AG10803 (cell line): ENCODE measurements at places on chromosomes 13 and 19.

DNA sequence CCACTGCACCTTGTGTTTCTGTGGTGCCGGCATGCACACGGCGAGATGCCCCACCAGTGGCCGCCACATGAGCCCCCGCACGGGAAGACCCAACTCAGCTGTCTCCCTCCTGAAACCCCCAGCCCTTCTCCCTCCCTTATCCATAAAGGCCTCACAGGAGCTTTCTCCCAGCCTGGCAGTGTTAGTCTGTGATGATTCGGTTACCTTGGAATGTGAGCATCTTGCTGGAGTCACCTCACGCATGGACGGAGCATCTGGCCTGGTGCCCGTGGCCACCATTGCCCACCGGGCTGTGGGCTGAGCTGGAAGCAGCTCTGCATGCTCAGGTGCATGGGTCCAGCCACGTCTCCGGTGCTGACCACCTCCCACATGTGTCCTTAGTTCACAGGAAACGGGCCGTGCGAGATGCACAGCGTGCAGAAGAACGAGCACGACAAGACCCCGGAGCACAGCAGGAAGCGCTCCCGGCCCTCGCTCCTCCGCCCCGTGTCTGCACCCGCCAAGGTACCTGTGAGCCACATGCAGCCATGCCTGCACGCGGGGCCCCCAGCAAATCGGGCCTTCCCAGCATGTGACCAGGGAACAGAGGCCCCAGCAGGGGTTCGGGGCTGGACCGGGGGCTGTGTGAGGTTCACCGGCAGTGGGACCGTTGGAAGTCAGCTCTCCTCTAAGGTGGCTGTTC, 22.0 kb downstream of the SIN3B start:
- peak; percentile 12 for DNase-seq

GRCh38 chr19:31676271-31677004, 327.2 kb upstream of the TSHZ3 start:
- DNase-seq, result no peak

GRCh38 chr19:45798995-45799517, 6.4 kb upstream of the DMWD start:
- peak; percentile 90 for DNase-seq

DNA sequence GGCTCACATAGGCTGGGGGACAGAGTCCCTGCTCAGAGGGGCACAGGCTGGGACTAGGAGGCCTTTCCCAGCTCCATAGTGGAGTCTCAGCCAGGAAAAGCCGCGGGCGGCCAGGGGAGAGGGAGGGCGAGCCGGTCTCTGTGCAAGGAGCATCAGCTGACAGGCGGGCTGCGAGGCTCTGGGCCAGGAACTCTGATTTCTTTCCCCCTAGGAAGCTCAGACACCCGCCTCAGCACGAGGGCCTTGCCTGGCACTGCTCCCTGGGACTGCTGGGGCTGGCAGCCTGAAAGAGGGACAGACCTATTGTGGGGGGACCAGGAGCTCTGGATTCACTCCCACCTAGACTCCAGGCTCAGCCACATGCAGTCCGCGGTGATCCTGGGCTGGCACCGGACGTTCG, 2.2 kb upstream of the PLK5 start:
- no peak for DNase-seq

DNA sequence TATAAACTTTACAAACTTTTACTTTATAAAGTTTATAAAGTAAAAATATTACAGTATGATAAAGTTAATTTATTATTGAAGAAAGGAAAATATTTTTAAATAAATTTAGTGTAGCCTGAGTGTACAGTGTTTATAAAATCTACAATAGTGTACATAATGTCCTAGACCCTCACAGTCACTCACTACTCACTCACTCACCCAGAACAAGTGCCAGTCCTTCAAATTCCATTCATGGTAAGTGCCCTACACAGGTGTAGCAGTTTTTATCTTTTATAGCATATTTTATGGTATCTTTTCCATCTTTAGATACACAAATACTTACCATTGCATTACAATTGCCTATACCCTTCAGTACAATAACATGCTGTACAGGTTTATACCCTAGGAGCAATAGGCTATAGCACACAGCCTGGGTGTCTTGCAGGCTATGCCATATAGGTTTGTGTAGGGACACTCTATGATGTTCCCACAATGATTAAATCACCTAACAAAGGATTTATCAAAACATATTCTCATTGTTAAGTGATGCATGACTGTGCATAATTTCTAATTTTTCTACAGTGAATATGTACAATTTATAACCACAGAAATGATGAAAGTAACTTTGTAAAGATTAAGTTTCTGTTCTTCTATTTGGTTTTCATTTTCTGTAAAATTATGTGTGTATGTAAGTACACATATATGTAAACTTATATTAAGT, 98.0 kb downstream of the SPRY2 start:
- DNase-seq, result no peak

- DNase-seq, result no peak
These were observed 17.5 kb downstream of the ATP7B start for GRCh38 chr13:51993713-51994112.

- peak; percentile 10 for DNase-seq
These were observed 17.9 kb downstream of the SLC25A42 start for GRCh38 chr19:19081642-19082151.

DNA sequence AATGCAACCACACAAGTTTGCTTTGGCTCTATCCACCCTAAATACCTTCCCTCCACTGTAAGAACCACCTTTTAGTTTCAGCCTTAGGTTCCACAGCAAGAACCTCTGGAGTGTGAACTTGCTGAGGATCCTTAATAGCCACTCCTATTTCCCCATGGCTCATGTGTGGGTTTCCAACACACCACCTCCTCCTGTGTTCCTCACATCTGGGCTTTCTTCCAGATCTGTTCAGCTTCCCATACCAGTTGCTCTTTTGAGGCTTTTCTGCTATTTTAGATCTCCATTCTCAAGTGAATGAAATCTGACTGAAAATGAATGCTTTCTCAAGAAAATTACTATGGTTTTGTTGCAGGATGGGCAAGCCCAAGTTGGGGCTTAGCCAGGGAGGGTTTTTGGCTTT, 104.8 kb upstream of the MIR17HG start:
- no peak for DNase-seq

GRCh38 chr13:79398915-79399314, 7.1 kb downstream of the RBM26 start:
- no peak for DNase-seq

DNA sequence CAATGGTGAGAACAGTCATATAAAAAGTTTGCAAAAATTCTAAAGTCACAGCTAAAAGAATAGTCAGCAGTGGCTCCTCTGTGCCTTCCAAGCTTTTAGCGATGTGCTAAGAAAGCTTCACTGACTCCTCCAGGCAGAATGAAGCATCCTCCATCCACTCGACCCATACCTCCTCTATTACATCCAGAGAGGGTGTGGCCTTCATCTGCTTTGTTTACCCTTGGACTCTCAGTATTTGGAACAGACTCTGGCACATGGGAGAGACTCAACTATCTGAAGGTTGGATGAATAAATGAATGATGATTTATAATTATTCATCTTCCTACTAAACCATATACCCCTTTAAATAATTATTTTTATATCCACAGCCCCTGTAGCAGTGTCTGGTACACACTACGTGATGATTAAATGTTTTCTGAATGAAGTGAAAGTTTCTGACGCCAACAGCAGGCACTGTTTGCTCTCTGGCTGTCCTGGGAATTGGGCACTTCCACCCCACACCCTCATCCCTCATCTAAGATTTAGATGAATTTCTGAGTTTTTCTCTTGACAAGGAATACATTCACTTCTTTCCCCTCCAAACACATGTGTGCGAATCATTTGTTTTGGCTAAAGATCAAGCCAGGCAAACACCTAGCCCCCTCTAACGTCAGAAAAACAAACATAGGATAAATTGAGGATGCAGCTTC, 93.9 kb downstream of the NUFIP1 start:
- no peak for DNase-seq

DNA sequence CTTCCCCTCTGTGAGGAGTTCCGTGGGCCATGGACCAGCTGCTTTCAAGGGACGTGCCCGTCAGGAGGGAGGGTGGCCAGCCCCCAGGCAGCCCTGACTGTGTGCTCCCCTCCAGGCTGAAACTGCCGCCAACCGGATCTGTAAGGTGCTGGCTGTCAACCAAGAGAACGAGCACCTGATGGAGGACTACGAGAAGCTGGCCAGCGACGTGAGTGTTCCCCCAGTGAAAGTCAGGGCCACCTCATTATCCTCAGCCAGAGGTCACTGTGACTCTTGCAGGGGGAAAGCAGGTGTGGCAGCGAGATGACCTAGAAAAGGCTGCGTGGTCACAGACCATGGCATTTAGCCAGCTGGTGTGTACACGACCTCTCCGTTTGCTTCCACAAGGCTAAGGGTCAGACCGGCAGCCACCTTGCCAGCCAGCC, 29.9 kb downstream of the CAPN12 start:
- DNase-seq, result no peak

- no peak for DNase-seq
These were observed 14.5 kb downstream of the SHISA2 start for GRCh38 chr13:26037302-26037701.

GRCh38 chr19:32459204-32459865, 53.8 kb downstream of the DPY19L3 start:
- DNase-seq, result no peak

DNA sequence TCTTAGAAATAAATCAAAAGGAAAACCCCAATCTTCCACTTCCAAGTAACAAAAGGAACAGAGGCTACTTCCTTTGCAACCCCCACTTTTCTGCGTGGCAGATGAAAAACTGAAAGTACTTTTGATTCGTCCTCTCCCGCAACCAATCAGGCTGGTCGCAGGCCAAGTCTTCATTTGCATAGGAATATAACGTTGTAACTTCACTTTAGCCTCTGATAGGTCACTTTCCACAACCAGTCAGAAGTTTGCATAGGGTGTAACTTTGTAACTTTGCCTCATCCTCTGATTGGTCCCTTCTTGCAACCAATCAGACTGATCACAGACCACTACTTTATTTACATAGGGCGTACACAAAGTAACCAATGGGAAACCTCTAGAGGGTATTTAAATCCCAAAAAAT, 37.2 kb downstream of the TGDS start:
- DNase-seq, result no peak

DNA sequence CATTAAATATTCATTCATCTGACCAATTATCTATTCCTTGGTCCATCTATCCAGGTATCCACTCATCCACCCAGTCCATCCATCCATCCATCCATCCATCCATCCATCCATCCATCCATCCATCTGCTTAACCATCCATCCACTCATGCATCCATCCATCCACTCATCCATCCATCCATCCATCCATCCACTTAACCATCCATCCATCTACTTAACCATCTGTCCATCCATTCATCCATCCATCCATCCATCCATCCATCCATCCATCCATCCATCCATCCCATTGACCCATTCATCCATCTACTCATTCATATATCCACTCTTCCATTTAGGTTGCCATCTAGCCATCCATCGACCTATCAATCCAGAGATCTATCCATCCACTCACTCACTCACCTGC, 11.4 kb downstream of the MYBPC2 start:
- no peak for DNase-seq

DNA sequence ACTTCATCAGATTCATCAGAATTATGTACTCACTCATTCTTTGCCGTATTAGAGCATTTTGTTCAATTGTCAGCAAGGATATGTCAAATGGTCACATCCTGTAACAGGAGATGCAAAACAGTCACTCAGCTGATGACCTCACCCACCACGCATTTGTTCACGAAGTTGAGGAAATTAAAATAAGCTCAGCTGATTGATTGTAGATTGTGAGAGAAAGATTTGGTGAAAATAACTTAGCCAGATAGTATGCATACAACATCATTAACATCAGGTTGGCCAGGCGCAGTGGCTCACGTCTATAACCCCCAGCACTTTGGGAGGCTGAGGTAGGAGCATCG, 22.6 kb upstream of the CDC16 start:
- DNase-seq, result no peak

DNA sequence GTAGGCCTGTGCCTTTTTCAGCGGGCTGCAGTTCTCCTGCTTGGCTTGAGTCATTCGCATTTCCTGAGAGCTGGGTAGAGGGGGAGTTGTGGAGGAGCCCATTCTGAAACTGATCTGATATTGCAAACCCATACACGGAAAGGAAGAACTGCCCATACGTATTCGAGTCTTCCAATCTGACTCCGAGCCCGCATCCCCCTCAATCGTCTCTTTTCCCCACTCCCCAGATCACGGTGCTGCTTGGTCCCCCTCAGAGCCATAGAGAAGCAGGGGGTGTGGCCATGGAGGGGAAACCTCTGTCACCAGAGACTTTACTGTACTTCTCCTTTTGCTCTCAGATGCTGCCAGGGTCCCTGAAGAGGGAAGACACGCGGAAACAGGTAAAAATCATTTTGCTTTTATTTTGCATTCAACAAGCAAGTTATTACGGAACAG, at the start of gene CD22:
Gene CD22, plus strand, starts transcription at position 337 of the 435 bp plus-strand sequence. CDS start 2,854 bp downstream, outside the sequence.
- DNase-seq, result no peak

- peak; percentile 53 for DNase-seq
These were observed 2.1 kb upstream of the KLHL26 start for GRCh38 chr19:18634612-18635297.

DNA sequence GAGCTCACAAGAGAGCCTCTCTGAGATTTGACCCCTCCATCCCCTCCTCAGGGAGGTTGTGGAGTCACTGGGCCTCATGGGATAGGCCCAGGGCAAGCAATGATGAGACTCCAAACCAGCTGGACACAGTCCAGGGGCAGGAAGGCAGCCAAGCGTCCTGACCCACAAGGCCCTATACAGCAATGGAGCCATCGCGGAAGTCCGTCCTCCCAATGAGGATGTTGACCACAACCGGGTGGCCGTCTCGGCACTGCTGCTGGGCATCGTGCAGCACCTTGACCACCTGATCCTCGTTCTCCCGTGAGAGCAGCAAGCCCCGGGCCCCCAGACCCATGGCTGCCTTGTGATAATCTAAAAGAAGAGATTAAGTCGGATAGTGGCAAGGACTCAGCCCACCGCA, 7.9 kb downstream of the SYDE1 start:
- DNase-seq, result peak; percentile 55

GRCh38 chr19:5103812-5104410, 135.0 kb downstream of the KDM4B start:
- DNase-seq, result no peak

DNA sequence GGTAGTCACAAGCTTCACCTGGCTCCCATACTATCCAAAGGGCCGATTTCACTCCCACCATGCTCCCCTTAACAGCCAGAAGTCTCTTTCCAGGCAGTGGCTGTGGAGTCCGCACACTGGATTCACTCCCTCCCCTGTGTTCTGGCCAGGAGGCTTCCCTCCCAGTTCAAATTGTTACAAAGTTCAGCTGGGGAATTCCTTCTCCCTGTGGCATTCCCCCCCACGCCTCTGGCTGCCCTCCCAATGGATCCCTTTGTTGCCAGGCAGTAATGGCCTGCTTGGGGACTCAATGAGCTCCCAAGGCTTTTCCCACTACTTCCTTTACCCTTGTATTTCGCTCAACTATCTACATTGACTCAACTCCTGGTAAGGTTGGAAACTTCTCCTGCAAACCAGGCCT, 1921.4 kb upstream of the PCDH20 start:
- no peak for DNase-seq
